ENCODE measurements at places on chromosomes 12 and 14. TPM values are rescaled to one million over a fixed set of nuclear protein-coding genes. Genes with fewer than 3 reads are reported as not detected.

DNA sequence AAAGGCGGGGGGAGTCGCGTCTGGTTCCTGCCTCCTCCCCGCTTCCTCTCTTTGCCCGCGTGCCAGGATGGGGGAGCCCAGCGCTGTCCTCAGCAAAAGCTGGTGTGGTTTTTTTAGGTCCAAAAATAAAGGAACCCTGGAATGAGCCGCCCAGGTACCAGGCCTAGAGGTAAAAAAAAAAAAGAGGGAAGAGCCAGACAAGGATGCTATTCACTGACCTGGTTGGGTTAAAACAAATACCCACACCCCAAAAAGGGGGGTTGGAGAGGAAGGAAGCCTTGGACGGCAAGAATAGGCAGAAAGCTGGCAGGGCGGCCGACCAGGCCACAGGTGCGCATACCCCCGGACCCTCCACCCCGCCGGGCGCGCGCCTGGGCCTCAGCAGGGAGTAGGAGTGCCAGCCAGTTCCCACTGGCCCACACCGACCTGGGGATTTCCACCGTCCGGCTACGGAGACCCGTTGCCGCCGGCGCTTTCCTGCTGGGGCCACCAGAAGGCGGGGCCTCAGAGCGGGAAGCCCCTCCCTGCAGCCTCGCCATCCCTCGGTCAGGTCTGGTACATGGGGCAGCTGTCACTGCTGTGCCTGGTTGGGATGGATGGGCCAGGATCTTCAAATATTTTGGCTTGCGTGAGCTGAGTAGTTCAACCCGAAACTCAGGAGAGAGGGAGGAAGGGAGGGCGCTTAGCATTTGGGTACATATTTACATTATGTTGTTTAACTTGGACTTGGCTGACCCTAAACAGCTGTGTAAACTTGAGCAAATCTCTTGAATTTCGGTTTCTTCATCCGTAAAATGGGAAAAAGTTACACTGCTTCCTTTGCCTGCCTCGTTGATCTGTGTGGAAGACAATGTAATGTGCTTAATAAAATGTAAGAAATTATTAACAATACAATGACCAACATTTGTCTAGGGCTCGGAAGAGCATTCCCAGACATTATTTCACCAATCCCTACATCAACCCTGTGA is 5.4 kb upstream of the IRF2BPL start:
- DNase-seq = peak; percentile 80
- H3K27ac ChIP-seq = peak overlapping the region; percentile 98
- peak overlapping the region; percentile 87 for H3K4me3 ChIP-seq
- H3K27me3 ChIP-seq = no peaks in the 10 kb centered on the region
- H3K4me1 ChIP-seq = peaks cover 79% of the 10 kb centered on the region
- H3K36me3 ChIP-seq = peaks cover 5% of the 10 kb centered on the region

DNA sequence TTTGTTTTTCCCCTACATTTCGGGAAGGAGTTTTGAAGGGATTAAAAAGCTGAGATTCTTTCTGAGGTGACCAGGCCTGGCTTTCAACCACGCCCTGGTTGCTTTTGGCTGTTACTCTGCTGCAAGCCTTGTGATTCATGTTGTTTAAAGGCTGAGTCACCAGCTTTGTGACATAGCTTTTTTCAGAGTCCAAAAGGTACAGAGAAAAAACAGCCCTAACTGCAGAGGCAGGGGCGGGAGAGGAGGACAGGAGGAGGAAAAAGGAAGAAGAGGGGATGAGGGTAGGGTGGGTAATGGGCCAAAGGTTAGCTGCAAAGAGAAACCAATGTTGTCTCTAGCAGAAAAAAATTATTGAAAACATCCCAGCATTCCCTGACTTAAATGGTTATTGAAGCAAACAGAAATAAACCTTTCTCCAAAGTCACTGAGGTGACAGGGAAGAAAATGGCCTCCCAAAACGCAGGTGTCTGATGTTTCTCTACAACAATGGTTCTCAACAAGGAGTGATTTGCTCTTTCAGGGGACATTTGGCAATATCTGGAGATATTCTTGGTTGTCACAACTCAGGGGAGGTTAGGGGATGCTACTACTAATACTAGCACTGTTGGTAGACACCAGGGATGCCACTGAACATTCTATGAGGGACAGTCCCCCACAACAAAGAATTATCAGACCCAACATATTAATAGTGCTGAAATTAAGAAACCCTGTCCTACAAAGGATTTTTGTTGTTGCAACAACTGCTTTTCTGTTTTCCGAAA is 2.1 kb upstream of the UBC start:
- peak overlapping the region; percentile 97 for H3K4me3 ChIP-seq
- no peak for DNase-seq
- peaks cover 24% of the 10 kb centered on the region for H3K36me3 ChIP-seq
- H3K27me3 ChIP-seq = no peaks in the 10 kb centered on the region
- peaks cover 76% of the 10 kb centered on the region for H3K4me1 ChIP-seq

DNA sequence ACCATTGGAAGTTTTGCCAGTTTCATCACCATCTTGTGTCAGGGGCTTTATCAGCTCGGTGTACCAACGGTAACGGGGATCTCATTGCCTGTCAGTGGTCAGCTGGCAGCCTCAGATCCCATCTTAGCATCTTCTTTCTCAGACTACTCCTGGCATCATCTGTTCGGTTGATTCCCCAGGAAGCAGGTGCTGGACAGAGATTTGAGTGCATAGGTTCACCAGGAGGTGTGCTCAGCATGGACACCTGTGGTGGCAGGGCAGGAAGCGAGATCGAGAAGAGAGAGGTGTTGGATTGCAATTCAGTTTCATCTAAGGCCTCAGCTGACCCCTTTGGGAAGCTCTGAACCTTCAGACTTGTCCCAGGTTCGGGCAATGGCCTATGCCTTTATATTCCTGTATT is 76.0 kb downstream of the C12orf75 start:
- peaks cover 9% of the 10 kb centered on the region for H3K4me1 ChIP-seq
- H3K27me3 ChIP-seq = no peaks in the 10 kb centered on the region
- H3K4me3 ChIP-seq = no peak overlapping the region
- no peak for DNase-seq

- DNase-seq = no peak
- H3K27ac ChIP-seq = peak overlapping the region; percentile 42
These were observed 160.9 kb upstream of the EEA1 start for GRCh38 chr12:93089805-93090569.

DNA sequence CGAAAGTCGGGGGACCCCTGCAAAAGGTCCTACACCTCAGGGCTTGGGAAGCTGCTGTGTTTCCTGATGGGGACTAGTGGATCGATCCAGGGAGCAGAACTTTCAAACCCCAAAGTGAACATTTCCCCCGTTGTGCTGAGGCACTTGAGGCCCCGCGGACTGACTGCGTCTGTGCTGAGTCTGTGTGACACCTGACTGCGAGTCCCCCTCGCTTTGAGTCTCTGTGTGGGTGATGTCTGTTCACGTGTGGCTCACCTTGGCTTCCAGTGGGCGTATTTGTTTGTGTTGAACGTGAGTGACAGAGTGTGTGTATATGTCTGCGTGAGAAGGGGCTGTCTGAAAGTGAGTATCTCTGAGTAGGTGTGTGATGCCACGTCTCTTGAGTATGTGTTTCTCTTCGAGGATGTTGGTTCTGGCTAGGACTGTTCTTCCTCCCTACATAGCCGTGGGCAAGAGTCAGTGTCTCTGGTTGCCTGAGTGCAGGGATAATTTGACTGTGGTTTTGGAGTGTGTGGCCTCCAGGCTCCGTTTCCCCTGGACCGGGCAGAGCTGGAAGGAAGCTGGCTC is 1.3 kb downstream of the TEAD4 start:
- DNase-seq = no peak
- H3K36me3 ChIP-seq = peaks cover 1% of the 10 kb centered on the region
- H3K4me1 ChIP-seq = peaks cover 18% of the 10 kb centered on the region

GRCh38 chr14:100989924-100990323 is 86.4 kb upstream of the RTL1 start:
- H3K27me3 ChIP-seq = peaks cover 4% of the 10 kb centered on the region
- no peak for DNase-seq
- no peak overlapping the region for H3K27ac ChIP-seq
- no peaks in the 10 kb centered on the region for H3K4me1 ChIP-seq
- no peak overlapping the region for H3K4me3 ChIP-seq

PAH gene
- not detected for total RNA-seq

GRCh38 chr12:45627407-45628069 is 102.0 kb upstream of the ARID2 start:
- no peaks in the 10 kb centered on the region for H3K4me1 ChIP-seq
- peaks cover 26% of the 10 kb centered on the region for H3K27me3 ChIP-seq
- no peaks in the 10 kb centered on the region for H3K36me3 ChIP-seq
- H3K27ac ChIP-seq = no peak overlapping the region

GRCh38 chr12:25767606-25768005 is 190.9 kb upstream of the RASSF8 start:
- H3K27me3 ChIP-seq = no peaks in the 10 kb centered on the region
- H3K27ac ChIP-seq = no peak overlapping the region
- H3K4me1 ChIP-seq = no peaks in the 10 kb centered on the region
- no peak for DNase-seq

DNA sequence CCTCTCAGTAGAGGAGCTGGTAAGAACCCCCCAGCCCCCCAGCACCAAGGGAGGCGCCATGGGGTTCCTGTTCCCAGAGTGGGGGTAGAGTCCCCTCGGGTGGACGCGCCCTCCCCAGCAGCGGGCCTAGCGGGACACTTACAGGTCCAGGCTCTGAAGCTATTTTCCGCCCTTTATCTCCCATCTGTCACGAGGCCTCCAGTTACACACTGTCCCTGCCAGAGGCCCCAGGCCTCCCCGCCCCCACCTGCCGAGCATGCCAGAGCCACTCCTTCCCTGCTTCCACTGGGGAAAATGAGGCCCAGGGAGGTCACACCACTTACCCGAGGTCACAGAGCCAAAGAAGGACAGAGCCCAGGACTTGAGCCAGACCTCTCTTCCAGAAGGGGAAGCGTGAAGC is 3.1 kb downstream of the C14orf180 start:
- H3K4me3 ChIP-seq = no peak overlapping the region
- no peaks in the 10 kb centered on the region for H3K36me3 ChIP-seq
- H3K4me1 ChIP-seq = no peaks in the 10 kb centered on the region
- H3K27ac ChIP-seq = no peak overlapping the region
- H3K27me3 ChIP-seq = no peaks in the 10 kb centered on the region

DNA sequence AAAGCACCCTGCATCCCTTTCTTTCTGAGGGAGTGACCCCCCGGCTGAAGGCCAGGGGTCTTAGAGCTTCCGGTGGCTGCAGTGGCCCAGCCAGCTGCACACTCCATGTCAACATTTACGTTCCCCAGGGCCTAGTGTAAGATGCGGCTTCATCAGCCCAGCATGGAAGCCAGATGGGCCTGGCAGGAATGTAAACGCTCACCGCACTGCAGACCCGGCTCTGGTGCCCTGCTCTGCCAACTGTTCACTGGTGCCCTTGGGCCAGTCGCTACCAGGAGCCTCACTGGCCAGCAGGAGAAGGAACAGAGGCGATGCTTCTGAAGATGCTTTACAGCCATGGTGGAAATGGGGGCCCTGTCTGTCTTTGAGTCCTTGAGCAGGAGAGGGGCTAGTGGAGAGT is 8.6 kb upstream of the TMEM119 start:
- peaks cover 1% of the 10 kb centered on the region for H3K4me1 ChIP-seq
- no peaks in the 10 kb centered on the region for H3K36me3 ChIP-seq
- H3K4me3 ChIP-seq = no peak overlapping the region
- no peak for DNase-seq

DNA sequence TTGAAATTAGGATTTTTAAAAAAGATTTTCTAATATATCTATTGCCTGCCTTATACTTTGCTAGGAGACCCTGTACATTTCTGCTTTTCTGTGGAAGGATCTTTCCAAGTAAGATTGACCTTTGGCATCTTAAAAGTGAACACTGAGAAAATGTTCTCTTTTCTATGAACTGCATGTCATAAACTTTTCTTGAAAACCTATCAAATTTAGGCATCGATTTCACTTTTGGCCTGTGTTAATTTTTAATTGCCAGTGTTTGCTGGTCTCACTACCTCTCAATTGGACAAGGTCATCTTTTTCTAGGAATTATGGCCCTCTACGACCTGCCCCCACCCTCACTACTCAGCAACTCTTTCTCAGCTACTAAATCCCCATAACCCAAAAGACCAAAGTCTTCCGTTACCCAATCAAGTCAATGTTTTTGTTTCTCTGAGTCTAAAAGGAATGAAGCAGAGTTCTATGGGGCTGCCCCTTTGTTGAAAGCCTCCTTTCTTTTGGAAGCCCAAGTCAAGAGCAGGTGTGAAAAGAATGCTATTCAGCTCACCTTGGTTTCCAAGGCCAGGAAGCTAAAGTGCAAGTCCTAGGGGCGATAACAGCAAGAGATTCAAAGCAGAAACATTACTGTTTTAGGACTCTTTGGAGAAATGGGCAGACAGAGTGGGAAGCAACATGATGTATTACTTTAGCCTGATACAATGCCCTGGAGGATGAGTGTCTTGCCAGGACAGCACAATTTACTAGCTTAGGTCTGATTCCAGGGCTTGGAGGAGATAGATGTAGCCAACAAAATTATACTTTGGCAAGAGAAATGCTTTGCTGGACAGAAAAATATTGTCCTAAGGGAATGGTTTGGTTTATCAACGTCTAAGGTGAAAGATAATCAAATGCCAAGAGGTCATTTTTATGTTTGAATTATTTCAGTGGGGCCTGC is 55.0 kb downstream of the IGF1 start:
- no peak overlapping the region for H3K27ac ChIP-seq
- H3K27me3 ChIP-seq = peaks cover 5% of the 10 kb centered on the region
- no peaks in the 10 kb centered on the region for H3K36me3 ChIP-seq
- H3K4me1 ChIP-seq = peaks cover 15% of the 10 kb centered on the region

GRCh38 chr14:64656986-64657385 is 47.2 kb upstream of the PLEKHG3 start:
- H3K27ac ChIP-seq = no peak overlapping the region
- H3K4me3 ChIP-seq = no peak overlapping the region

DNA sequence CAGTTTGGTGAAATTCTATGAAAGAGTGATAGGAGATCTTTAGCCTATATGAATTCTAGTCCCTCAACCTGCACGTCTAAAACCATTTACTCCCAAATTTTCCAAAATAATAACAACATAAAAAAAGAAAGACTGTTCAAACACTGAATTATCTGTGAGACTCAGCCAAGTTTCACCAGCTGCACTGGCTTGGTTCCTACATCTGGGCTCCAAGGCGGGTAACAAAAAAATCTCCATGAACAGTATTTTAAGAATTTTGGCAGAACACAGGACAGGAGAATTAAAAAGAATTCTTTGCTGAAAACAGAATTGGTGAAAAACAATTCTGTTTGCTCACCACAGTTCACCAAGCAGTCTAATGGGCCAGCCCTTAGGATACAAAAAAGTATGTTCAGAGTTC is 536.8 kb upstream of the ATP2B1 start:
- peaks cover 8% of the 10 kb centered on the region for H3K27me3 ChIP-seq
- DNase-seq = no peak
- no peak overlapping the region for H3K27ac ChIP-seq
- no peaks in the 10 kb centered on the region for H3K4me1 ChIP-seq

ANAPC7 gene
- 72.0 TPM for total RNA-seq

DNA sequence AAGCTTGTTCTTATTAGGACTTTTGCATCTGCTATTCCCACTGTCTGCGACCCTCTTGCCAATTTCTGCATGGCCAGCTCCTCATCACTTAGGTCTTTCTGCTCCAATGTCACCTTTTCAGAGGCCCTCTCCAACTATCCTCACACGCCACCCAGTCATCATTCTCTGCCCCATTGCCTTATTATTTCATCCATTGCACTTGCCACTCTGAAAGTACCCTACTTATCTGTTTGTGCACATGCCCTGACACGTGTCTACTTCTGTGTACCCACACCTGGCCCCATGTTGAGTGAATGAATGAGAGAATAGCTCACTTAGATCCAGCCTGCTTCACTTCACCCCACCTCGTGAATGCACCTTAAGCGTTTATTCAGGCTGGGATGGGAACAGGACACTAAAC is 218.7 kb upstream of the TBX3 start:
- DNase-seq = no peak
- H3K4me3 ChIP-seq = no peak overlapping the region
- H3K4me1 ChIP-seq = no peaks in the 10 kb centered on the region
- H3K36me3 ChIP-seq = no peaks in the 10 kb centered on the region
- H3K27me3 ChIP-seq = no peaks in the 10 kb centered on the region
- H3K27ac ChIP-seq = no peak overlapping the region
